Osteocyte (in vitro differentiated cells): ENCODE measurements at places on chromosomes 6 and 20. TPM values are rescaled to one million over a fixed set of nuclear protein-coding genes. Genes with fewer than 3 reads are reported as not detected.
A peak's percentile ranks its signal among the peaks of the same experiment; 100 is the strongest.

MYB gene
- 0.83 and 0.86 TPM in 2 replicates for total RNA-seq

DNA sequence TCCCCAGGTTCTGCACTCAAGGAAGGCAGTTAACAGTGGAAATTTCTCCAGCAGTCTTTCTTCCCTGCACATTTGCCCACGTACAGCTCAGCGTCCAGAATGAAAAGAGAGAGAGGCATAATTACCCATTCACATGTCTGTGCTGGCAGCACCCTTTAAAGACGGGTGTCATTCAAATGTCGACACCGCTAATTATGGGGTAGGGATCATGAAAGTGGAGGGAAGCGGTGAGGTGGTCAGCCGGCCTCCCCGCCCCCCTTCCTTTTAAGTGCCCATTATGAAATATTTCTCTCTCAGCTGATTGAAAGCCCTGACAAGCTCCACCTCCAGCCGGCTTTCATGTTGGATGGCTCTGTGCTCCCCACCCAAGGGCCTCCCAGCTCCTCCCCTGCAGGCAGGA lies 246.1 kb downstream of the BMP7 start:
- no peak overlapping the region for H3K27ac ChIP-seq
- no peak overlapping the region for H3K4me3 ChIP-seq
- H3K36me3 ChIP-seq = no peaks in the 10 kb centered on the region

HEY2 gene
- 22.7 and 25.8 TPM in 2 replicates for total RNA-seq

TAGAP gene
- not detected in 2 replicates for total RNA-seq

GRCh38 chr20:50690650-50691572 lies at the start of gene RIPOR3:
RIPOR3 (minus strand) TSS chr20:50691542; CDS start chr20:50691128, 414 bp downstream.
- no peaks in the 10 kb centered on the region for H3K36me3 ChIP-seq
- peaks cover 28% of the 10 kb centered on the region for H3K4me1 ChIP-seq
- H3K27me3 ChIP-seq = peaks cover 51% of the 10 kb centered on the region

TOP1 gene
- 50.2 and 51.1 TPM in 2 replicates for total RNA-seq

DNA sequence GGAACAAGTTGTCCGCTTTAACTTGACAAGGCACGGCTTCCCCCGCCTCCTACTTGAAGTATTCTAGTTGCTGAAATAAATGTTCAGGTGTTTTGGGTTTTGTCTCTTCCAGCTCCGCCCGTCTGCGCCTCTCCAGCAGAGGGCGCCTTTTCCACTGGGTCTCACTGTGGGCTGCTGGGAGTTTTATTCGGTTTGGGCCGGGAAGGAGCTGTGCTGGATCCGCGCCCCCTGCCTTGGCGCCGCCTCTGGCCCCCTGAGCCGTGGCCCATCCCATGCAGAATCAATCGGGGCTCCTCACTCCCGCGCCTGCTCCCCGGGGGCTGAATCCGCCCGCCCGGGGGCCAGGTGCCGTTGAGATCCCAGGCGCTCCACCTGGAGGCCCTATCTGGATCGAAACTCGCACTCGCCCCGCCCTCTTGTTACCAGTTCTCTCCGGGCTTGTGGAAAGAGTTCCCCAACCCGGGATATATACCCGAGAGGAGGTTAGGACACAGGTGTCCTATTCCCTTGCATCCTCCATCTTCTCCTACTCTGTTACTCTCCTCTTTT lies 51.0 kb upstream of the TCF21 start:
- H3K4me3 ChIP-seq = peak overlapping the region; percentile 58
- peaks cover 12% of the 10 kb centered on the region for H3K4me1 ChIP-seq
- no peaks in the 10 kb centered on the region for H3K36me3 ChIP-seq
- DNase-seq = peak; percentile 87
- peaks cover 32% of the 10 kb centered on the region for H3K27me3 ChIP-seq
- H3K27ac ChIP-seq = no peak overlapping the region

DNA sequence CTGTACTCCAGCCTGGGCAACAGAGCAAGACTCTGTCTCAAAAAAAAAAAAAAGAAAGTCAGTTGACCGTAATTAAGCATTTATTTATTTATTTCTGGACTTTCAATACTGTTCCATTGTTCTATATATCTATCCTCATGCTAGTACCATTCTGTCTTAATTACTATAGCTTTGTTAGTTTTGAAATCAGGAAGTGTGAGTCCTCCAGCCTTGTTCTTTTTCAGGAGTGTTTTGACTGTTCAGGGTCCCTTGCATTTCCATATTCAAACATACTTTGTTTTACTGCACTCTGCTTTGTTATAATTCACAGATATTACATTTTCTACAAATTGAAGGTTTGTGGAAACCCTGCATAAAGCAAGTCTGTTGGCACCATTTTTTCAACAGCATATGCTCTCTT lies 36.7 kb upstream of the ASXL1 start:
- H3K4me3 ChIP-seq = no peak overlapping the region
- H3K27ac ChIP-seq = no peak overlapping the region
- H3K36me3 ChIP-seq = peaks cover 23% of the 10 kb centered on the region
- H3K4me1 ChIP-seq = peaks cover 8% of the 10 kb centered on the region
- no peaks in the 10 kb centered on the region for H3K27me3 ChIP-seq

GRCh38 chr6:16324606-16325225 lies 86.3 kb downstream of the GMPR start:
- H3K27me3 ChIP-seq = no peaks in the 10 kb centered on the region
- peaks cover 25% of the 10 kb centered on the region for H3K4me1 ChIP-seq

SYCP2 gene
- total RNA-seq = 1.7 and 2.1 TPM in 2 replicates

POLR1C gene
- total RNA-seq = 27.9 and 32.8 TPM in 2 replicates

LIN28B gene
- total RNA-seq = 0.10 TPM in 1 of 2 replicates, not detected in the other

- H3K27ac ChIP-seq = no peak overlapping the region
- H3K4me3 ChIP-seq = no peak overlapping the region
- peaks cover 4% of the 10 kb centered on the region for H3K4me1 ChIP-seq
- H3K36me3 ChIP-seq = no peaks in the 10 kb centered on the region
- no peaks in the 10 kb centered on the region for H3K27me3 ChIP-seq
Measured at GRCh38 chr6:137794516-137795201, 72.4 kb upstream of the TNFAIP3 start.

DNA sequence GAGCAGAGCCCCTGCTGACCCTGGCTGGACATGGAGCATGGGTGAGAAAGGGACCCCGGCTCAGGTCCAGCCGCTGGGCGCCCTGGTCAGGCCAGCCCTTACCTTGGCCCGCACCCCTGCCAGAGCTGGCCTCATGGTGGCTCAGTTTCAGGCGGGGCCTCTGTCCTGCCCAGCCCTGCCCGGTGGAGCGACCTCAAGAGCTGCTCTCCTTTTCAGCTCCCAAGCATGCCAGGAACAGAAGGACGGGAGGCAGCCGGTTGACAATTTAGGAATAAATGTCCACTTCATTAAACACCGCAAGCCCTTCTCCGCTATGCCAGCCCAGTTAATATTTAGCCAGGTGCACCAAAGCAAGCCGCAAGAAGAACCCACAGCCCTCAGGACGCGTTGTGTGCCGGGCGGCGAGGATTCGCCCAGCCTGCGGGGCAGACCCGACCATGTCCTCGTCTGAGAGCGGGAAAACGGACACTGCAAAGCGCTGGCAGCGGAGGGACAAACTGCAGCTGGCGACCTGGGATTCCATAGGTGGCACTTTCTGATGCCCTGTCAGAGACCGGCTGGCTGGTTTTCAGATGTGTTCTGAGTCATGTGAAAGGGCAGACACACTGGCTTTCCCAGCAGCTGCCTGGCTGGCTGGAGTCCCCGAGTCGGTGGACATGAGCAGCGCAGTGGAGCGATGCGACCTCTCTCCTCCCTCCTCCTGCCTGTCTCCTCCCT lies 221.9 kb downstream of the TTLL2 start:
- no peak for DNase-seq
- H3K4me3 ChIP-seq = no peak overlapping the region
- no peaks in the 10 kb centered on the region for H3K36me3 ChIP-seq
- H3K4me1 ChIP-seq = peaks cover 35% of the 10 kb centered on the region

GRCh38 chr6:15038013-15038791 lies 207.7 kb upstream of the JARID2 start:
- no peak for DNase-seq
- H3K36me3 ChIP-seq = no peaks in the 10 kb centered on the region
- H3K27ac ChIP-seq = no peak overlapping the region
- H3K4me3 ChIP-seq = no peak overlapping the region
- H3K27me3 ChIP-seq = peaks cover 5% of the 10 kb centered on the region
- peaks cover 7% of the 10 kb centered on the region for H3K4me1 ChIP-seq

GRCh38 chr6:2968600-2969135 lies 2.7 kb downstream of the SERPINB6 start:
- H3K4me3 ChIP-seq = no peak overlapping the region
- H3K27ac ChIP-seq = peak overlapping the region; percentile 27
- no peaks in the 10 kb centered on the region for H3K27me3 ChIP-seq
- no peak for DNase-seq
- peaks cover 8% of the 10 kb centered on the region for H3K36me3 ChIP-seq
- peaks cover 29% of the 10 kb centered on the region for H3K4me1 ChIP-seq

DNA sequence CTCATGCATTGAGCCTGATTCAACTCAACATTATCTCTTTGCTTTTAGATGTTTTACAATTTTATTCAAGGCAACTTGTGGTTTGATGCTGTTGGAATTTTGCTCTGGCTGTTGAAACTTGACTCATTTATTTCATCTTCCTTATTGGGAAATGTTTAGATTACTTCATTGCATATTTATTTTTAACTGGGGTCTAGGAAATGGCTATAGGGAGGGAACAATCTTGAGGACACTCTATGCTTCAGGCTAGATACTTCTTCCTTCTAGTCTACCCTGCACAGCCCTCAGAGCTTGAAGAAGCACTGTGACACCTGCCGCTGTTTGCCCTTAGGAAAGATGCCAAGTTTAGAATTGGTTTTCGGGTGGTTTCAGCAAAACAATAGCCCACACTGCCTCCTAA lies 183.4 kb downstream of the ADGRG6 start:
- H3K27me3 ChIP-seq = peaks cover 2% of the 10 kb centered on the region
- no peaks in the 10 kb centered on the region for H3K36me3 ChIP-seq
- H3K4me1 ChIP-seq = no peaks in the 10 kb centered on the region
- H3K4me3 ChIP-seq = no peak overlapping the region
- no peak for DNase-seq
